ENCODE measurements at places on chromosomes 2 and 18. TPM values are rescaled to one million over a fixed set of nuclear protein-coding genes. Genes with fewer than 3 reads are reported as not detected.

DNA sequence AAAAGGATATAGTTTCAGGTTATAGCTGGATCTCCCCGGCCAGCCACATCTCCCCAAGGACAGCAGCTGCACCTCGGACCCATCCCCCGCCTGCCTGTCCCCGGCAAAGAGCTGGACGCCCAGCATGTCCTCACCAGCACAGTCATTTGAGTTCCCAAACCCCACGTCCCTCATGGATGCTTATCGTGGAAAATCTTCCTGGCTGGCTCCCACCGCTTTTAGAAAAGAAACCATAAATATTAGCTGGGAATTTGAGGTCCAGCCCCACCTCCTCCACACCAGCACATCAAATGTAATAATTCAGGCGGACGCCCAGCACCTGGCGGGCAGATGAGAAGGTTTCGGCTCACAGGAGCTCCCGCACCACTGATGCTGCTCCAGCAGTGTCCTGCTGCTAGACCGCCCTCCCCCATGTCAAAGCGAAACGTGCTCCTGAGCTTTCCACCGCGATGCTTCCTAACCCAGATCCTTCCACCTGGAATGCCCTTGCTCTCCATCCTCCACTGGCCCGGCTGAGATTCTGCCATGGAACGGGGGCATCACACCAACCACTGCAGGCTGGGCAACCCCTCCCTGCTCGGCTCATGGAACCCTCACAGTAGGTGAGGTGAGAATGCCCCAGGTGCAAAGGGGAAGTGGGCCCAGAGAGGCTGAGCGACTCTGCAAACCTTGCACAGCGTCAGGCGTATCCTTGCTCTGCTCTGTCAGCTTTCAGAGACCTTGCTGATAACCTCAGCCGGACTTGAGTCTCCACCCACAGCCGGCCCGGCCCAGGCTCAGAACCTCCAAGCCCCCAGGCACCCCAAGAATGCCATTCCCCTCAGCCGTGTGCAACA, 71.5 kb upstream of the GPC1 start:
- H3K27ac ChIP-seq, result no peak overlapping the region
- no peak overlapping the region for H3K4me3 ChIP-seq
- no peaks in the 10 kb centered on the region for H3K4me1 ChIP-seq
- no peak for DNase-seq
- no peaks in the 10 kb centered on the region for H3K36me3 ChIP-seq
- H3K27me3 ChIP-seq, result peaks cover 12% of the 10 kb centered on the region

DNA sequence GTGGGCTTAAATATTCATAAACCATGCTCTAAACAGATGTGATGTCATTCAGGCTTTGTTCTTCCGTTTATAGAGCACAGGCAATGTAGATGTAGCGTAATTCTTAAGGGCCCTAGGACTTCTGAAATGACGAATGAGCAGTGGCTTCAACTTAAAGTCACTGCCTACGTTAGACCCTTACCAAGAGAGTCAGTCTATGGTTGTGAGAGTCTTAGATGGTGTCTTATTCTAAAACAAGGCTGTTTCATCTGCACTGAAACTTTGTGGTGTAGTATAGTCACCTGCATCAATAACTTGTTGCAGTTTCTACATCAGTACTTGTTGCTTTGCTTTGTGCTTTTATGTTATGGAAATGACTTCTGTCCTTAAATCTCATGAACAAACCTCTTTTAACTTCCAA, 56.0 kb downstream of the PIK3C3 start:
- peaks cover 43% of the 10 kb centered on the region for H3K36me3 ChIP-seq
- no peak overlapping the region for H3K4me3 ChIP-seq
- no peaks in the 10 kb centered on the region for H3K4me1 ChIP-seq
- no peak overlapping the region for H3K27ac ChIP-seq

- no peak overlapping the region for H3K4me3 ChIP-seq
- H3K27me3 ChIP-seq, result no peaks in the 10 kb centered on the region
- no peak overlapping the region for H3K27ac ChIP-seq
- no peaks in the 10 kb centered on the region for H3K4me1 ChIP-seq
- H3K36me3 ChIP-seq, result peaks cover 2% of the 10 kb centered on the region
- DNase-seq, result no peak
These were observed 81.0 kb downstream of the APLF start for GRCh38 chr2:68548396-68548795.

DNA sequence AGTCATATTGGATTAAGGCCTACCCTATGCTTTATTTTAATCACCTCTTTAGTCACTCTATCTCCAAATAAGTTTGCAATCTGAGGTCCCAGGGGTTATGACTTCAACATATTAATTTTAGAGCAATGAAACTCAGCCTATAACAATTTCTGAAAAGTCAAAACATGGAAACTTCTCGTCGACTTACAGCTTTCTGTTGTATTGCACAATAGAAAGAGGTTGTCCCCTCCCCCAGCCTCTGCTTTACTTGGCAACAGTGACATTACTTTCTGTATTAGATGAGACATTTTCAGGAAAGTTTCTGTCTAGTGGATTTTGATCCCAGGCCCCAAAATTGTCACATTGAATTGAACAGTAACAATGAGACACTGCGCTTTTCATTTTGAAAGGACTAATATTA, 326.4 kb downstream of the THSD7B start:
- no peak for DNase-seq
- no peaks in the 10 kb centered on the region for H3K27me3 ChIP-seq
- H3K36me3 ChIP-seq, result no peaks in the 10 kb centered on the region
- H3K4me1 ChIP-seq, result no peaks in the 10 kb centered on the region

GRCh38 chr2:75356865-75357264, 157.5 kb upstream of the TACR1 start:
- H3K27me3 ChIP-seq, result no peaks in the 10 kb centered on the region
- no peak for DNase-seq
- H3K4me1 ChIP-seq, result peaks cover 5% of the 10 kb centered on the region
- H3K36me3 ChIP-seq, result no peaks in the 10 kb centered on the region

GRCh38 chr18:11587846-11588245, 21.6 kb upstream of the SLC35G4 start:
- H3K27me3 ChIP-seq, result peaks cover 3% of the 10 kb centered on the region
- no peak overlapping the region for H3K4me3 ChIP-seq
- DNase-seq, result no peak
- no peaks in the 10 kb centered on the region for H3K36me3 ChIP-seq

- peaks cover 11% of the 10 kb centered on the region for H3K36me3 ChIP-seq
- H3K27me3 ChIP-seq, result no peaks in the 10 kb centered on the region
- peaks cover 26% of the 10 kb centered on the region for H3K4me1 ChIP-seq
- H3K27ac ChIP-seq, result peak overlapping the region; percentile 96
These were observed 640 bp downstream of the SLC39A6 start for GRCh38 chr18:36128530-36128870.

- no peak overlapping the region for H3K27ac ChIP-seq
- no peak for DNase-seq
- no peaks in the 10 kb centered on the region for H3K27me3 ChIP-seq
- no peak overlapping the region for H3K4me3 ChIP-seq
These were observed 114.3 kb upstream of the MYO3B start for GRCh38 chr2:170063456-170064235.

DNA sequence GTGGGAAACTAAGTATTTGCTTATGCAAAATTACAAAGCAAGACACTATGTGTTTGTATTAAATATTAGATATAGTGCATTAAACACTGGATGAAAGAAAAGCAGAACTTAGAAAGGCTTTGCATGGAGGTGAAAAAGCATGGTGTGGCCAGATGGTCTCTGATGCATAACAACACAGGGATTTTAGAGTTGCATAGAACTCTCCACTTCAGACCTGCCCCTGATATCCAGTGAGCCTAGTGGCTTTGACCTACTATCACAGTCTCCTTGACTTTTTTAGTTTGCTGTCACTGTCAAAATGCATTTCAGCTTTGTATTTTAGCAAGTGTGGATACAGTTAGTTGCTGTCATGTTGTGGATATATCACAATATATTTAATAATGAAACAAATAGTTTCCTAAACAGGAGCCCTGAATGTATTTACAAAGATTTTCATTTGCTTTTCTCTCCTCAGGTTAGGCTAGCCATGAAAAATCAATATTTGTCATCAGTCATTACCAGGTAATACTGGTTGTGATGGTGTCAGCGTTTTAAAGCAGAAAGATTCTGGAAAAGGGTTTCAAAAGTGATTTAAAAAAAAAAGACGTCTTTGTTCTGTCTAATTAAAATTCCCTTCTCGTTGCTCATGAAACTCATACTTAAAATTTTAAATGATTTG, 5.2 kb downstream of the CSRNP3 start:
- no peaks in the 10 kb centered on the region for H3K36me3 ChIP-seq
- H3K4me3 ChIP-seq, result no peak overlapping the region

GRCh38 chr18:12963069-12963468, 15.3 kb downstream of the SEH1L start:
- H3K4me1 ChIP-seq, result no peaks in the 10 kb centered on the region
- no peak overlapping the region for H3K4me3 ChIP-seq
- DNase-seq, result no peak
- H3K36me3 ChIP-seq, result peaks cover 8% of the 10 kb centered on the region
- no peak overlapping the region for H3K27ac ChIP-seq

CLEC4F gene
- not detected for total RNA-seq

GALNT3 gene
- total RNA-seq, result 3.5 TPM

- DNase-seq, result no peak
- peaks cover 23% of the 10 kb centered on the region for H3K27me3 ChIP-seq
- H3K4me1 ChIP-seq, result no peaks in the 10 kb centered on the region
- no peaks in the 10 kb centered on the region for H3K36me3 ChIP-seq
These were observed 25.9 kb upstream of the STEAP3 start for GRCh38 chr2:119197529-119198239.

- H3K27ac ChIP-seq, result no peak overlapping the region
- no peaks in the 10 kb centered on the region for H3K36me3 ChIP-seq
- H3K4me1 ChIP-seq, result peaks cover 12% of the 10 kb centered on the region
These were observed 3.5 kb upstream of the RAB27B start for GRCh38 chr18:54824761-54825160.

DNA sequence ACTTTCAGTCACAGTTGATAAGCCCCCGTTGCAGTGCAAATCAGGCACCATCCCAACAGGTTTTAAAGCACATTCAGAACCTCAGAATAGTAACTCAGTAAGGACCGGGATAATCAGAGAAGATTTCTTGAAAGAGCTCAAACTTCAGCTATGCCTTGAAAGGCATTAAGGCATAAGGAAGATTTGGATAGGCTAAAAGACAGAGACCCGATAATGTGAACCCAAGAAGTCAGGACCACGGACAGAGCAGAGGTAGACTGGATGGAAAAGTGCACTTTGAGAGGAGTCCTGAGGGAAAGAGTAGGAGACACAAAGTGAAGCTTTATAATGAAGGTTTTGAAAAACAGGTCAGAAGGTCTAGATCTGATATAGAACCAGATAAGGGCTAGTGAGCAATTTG, 36.9 kb upstream of the KLF7 start:
- no peak overlapping the region for H3K4me3 ChIP-seq
- no peaks in the 10 kb centered on the region for H3K27me3 ChIP-seq
- no peaks in the 10 kb centered on the region for H3K4me1 ChIP-seq
- no peaks in the 10 kb centered on the region for H3K36me3 ChIP-seq

GRCh38 chr2:65545837-65546805, 113.7 kb upstream of the SPRED2 start:
- no peak for DNase-seq
- no peak overlapping the region for H3K27ac ChIP-seq
- no peak overlapping the region for H3K4me3 ChIP-seq
- no peaks in the 10 kb centered on the region for H3K4me1 ChIP-seq
- no peaks in the 10 kb centered on the region for H3K36me3 ChIP-seq

DNA sequence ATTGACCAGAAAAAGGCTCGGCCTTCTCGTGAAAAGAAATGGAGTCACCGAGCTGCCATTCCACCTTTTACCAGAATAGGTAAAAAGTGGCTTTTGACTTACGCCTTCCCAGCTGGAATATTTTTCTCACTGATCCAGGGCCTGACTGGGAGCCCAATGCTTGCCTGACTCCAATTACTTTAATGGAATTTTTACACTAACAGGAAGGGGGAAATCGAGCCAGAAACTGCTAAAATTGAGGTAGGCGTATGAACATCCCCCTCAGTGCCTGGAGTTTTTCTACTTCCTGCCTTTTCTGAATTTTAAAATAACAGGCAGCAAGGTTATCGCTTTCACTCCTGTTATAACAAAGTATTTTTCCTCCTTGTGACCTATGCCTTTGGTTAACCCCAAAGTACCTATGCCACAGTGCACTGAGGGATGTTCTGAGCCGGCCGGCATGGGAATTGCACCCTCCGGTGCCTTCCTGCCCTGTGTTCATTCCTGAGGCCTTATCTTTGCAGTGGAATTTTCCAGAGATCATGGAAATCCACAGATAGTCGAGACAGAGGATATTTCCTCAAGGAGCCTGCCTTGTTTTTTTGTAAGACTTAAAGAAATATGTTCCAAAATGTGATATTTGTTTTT, 18.3 kb upstream of the RPL31 start:
- no peak overlapping the region for H3K27ac ChIP-seq
- H3K27me3 ChIP-seq, result no peaks in the 10 kb centered on the region
- no peak overlapping the region for H3K4me3 ChIP-seq
- no peaks in the 10 kb centered on the region for H3K36me3 ChIP-seq
- no peaks in the 10 kb centered on the region for H3K4me1 ChIP-seq

DNA sequence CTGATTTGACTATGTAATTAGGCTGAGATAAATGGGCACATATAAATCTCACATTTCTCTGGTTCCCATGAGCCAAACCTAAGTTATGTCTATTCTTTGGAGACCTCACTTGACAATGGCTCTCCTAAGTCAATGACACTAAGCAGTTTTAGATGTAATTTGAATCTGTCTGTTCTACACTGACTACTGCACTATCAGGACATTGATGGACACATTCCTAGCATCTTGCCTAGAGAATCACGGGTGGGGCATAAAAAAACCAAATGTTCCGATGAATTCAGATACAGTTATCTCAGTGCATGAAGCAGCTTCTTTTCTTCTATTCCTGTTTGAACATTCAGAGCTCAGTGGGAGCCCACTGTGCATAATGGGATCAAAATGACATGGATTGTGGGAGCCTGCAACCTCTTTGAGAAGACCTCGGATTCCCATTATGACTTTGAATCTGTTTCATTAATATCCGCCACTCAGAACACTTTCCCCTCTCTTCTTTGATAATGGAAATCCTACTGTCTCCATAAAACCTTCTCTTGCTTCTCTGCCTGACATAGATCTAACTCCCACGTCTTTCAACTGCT, 110.8 kb downstream of the FSHR start:
- no peaks in the 10 kb centered on the region for H3K27me3 ChIP-seq
- no peak overlapping the region for H3K4me3 ChIP-seq
- H3K36me3 ChIP-seq, result no peaks in the 10 kb centered on the region
- DNase-seq, result no peak
- H3K27ac ChIP-seq, result no peak overlapping the region

SPC25 gene
- total RNA-seq, result not detected

CAVIN2 gene
- 0.26 TPM for total RNA-seq

- H3K4me3 ChIP-seq, result no peak overlapping the region
- no peak for DNase-seq
- H3K27ac ChIP-seq, result no peak overlapping the region
- no peaks in the 10 kb centered on the region for H3K36me3 ChIP-seq
These were observed 110.9 kb upstream of the L3MBTL4 start for GRCh38 chr18:6525604-6526003.
